NCI-H1694 (cell line): ENCODE measurements at places on chromosomes 1 and 21.

DNA sequence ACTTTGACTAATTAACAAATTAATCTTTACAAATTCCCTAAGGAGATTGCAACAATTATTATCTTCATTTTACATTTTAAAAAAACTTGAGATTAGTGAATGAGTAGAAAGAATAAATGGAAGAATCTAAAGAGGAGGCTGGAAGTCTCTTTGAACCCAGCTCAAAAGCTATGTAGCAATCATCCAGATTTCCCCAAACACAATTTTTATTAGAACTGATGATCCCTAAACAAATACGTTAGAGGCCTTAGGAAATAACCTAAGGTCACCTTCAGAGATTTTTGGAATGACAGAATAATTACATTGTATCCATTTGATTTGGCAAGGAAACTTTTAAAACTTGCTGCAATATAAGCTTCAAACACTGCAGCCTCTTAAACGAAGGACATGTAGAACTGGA is 242.4 kb upstream of the LYPLAL1 start:
- DNase-seq, result no peak

DNA sequence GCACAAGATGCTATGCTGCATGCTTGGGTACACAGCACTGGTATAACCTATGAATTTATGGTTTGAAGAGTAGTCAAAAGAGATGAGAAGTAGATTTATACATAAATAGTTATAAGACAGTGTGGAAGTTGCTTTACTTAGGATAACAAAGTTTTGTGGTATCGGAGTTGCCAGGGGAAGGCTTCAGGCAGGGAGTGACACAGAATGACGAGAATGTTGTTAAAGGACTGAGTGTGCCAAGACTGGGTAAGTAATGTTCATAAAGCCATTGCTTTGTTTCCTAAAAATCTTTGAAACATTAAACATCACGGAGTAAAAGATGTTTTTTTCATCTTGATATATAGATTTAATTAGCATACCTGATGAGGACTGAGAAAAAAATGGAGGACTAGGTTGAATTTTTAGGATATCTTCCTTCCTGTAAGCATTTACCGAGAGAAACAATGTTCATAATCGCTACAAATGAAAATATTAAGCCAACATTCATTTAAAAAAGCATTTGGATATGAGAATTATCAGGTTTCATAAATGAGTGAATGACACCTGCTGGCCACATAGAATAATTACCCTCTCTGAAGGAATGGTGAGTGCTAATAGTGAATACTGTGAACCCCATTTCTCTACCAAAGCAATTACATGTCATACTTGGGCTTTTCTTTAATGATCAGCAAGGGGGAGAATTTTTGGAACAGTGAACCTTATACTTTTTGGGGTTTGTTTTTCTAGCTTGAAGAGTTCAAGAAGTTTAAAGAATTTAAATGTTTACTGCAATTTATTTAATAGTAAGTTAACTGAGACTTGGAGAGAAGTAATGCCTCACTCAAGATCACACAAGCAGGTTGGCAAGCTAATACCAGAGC is 28.4 kb downstream of the EXTL2 start:
- peak; percentile 50 for DNase-seq

GRCh38 chr1:109740615-109741373 is at the start of gene GSTM3:
Gene GSTM3, minus strand, starts transcription at chr1:109741038. Its CDS starts 751 bp downstream, at chr1:109740287.
- DNase-seq, result no peak

DNA sequence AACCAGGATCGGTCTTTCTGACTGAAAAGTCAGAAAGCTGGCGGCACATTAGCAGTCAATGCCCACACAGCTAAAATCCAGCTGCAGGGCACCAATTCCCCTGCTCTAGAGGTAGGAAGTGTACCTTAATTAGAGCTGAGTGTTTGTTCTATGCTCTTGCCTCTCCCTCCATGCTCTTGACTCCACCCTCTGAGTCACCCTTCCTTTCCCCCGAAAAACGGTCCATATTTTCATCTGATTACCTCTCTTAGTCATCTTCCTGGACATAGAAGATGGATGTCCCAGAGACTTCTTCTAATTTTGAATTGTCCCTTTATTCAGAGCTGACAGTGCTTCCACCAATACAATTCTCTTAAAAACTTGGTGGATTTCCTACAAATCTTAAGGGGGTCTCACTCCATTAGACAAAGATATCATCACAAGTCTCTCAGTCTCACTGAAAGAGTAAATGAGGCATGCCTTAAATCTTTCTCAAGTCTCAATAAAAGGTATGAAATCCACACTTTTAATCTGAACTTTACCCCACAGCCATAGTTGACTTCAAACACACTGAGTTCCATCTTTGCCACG is 44.1 kb upstream of the SLC19A1 start:
- DNase-seq, result no peak

DNA sequence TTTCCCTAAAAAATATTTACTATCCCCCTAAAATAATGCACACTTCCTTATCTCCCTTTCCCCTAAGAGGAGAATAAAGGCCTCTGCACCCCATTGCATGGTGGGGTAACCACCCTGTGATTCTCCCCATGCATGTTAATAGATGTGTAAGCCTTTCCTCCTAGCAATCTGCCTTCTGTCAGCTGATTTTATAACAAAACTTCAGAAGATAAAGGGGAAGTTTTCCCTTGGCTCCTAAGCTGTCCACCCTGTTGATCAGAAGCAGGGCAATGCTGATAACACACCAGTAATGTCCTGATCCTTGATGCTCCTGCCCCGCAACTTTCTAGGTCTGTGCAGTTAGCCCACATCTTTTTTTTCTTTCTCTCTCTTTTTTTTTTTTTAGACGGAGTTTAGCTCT is 11.4 kb upstream of the RNF187 start:
- no peak for DNase-seq

- no peak for DNase-seq
Measured at GRCh38 chr1:179883040-179883744, 1.1 kb downstream of the TOR1AIP1 start.

- DNase-seq, result no peak
Measured at GRCh38 chr1:3298197-3298596, 156.3 kb upstream of the ARHGEF16 start.

- no peak for DNase-seq
Measured at GRCh38 chr1:195960580-195960979, 647.7 kb downstream of the KCNT2 start.

DNA sequence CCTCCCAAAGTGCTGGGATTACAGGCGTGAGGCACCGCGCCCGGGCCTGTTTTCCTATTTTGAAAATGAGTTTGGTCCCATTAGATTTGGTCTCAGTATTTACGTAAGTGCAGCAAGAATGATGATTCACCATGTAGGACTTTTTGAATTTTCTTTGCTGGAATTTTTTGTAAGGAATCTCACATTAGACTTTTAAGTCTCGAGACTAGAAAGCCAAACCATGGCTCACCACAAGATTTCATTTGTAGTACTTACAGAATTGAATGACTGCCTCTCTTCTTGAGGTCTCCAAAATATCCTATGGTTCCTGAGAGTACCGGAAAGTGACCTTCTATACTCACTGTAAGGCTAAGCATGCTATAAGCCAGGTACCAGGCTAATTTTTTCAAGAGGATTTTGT is 325 bp downstream of the OR14A2 start:
- DNase-seq, result no peak

DNA sequence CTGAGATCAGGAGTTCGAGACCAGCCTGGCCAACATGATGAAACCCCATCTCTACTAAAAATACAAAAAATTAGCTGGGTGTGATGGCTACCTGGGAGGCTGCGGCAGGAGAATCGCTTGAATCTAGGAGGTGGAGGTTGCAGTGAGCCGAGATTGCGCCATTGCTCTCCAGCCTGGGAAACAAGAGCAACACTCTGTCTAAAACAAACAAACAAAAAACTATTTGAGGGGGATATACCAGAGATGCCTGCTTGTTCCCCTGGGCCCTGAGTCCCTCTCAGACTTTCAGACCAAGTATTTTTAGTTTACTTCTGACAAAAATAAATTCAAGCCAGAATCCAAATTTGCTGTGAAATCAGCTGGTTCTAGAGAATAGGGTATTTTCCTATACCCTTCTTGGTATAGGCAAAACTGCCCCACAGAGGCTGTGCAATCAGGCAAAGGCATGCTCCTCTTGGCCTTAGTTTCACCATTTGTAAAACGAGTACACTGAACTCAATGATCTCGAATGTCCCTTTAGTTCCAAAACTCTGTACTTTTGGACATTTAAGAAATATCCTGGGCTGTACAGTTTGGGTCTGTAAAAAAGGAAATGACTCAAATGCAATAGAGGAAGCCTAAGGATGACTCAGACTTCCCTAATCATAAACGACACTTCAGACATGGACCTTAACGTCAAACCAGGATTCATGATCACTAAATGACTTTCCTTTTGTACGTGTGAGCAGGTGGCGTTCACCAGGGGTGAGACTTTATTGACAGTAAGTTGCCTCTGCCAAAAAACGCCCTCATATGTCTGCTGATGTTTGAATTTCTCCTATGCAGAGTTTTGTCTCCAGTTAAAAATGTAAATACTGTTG is 16.1 kb downstream of the ENSA start:
- DNase-seq, result no peak
